Effector memory CD4-positive, alpha-beta T cell (primary cell): ENCODE measurements at places on chromosomes 11 and 22.

- no peak overlapping the region for H3K27ac ChIP-seq
- no peaks in the 10 kb centered on the region for H3K27me3 ChIP-seq
- H3K4me3 ChIP-seq: peak overlapping the region; percentile 52
- H3K4me1 ChIP-seq: peaks cover 14% of the 10 kb centered on the region
- H3K36me3 ChIP-seq: no peaks in the 10 kb centered on the region
- no peak for DNase-seq
Observed at GRCh38 chr11:57476047-57476756, 15.9 kb downstream of the RTN4RL2 start.

DNA sequence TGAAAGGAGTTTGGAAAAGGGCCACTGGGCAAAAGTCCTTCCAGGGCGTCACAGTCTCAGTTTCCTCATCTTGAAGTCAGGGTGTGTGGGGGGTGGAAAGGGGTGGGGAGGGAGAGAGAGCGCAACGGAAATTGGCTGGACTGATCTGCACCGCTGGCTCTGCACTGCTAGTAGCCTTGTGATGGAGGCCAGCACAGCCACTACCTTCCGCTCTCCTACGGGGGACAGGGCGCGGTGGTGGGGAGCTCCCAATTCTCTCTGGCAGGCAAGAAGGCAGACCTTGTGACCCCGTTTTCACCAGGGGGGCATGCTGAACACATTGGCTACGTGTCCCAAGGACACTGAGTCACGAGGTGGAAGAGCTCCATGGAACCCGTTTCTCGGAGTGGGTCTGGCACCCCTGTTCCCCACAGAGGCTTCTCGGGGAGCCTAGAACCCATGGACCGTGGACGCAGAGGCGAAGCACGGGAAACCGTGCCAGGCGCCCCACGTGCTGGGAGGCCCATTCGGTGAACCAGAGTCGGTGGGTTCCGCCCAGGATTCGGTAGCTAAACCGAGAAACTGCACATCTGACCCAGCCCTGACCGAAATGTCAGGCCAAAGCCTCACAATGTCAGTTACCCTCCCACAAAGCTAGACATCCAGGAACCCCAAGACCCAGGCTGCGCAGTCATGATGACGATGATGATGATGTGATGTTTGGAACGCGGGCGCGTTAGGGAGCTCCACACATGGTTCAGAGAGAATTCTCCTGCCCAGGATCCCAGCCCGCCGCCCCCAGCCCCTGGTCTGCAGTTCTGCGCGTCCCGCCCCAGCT is 28.3 kb upstream of the WNT11 start:
- H3K4me3 ChIP-seq: peak overlapping the region; percentile 76
- DNase-seq: no peak
- H3K27ac ChIP-seq: peak overlapping the region; percentile 49

DNA sequence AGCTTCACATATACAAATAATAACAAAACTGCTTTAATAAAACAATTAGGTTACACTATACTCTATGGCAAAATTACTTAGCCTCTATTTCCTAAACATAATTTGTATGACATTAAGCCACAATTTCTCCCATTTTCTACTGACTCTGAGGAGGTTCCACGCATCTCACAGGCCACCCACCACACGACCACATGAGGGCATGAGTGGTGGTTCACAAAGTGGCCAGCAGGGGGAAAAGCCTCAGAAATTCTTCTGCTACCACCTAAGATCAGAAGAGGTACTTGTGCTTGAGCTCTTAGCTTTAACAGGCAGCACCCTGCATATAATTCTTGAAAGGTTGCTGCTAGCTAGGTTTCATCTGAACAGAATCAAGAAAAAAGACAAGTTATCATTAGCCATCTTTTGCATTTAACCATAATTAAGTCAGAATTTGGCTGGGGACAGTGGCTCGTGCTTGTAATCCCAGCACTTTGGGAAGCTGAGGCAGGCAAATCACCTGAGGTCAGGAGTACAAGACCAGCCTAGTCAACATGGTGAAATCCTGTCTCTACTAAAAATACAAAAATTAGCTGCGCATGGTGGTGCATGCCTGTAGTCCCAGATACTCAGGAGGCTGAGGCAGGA is 7.7 kb downstream of the LPXN start:
- H3K27me3 ChIP-seq: no peaks in the 10 kb centered on the region
- H3K4me3 ChIP-seq: no peak overlapping the region
- H3K4me1 ChIP-seq: peaks cover 26% of the 10 kb centered on the region
- no peak overlapping the region for H3K27ac ChIP-seq
- H3K36me3 ChIP-seq: peaks cover 19% of the 10 kb centered on the region

DNA sequence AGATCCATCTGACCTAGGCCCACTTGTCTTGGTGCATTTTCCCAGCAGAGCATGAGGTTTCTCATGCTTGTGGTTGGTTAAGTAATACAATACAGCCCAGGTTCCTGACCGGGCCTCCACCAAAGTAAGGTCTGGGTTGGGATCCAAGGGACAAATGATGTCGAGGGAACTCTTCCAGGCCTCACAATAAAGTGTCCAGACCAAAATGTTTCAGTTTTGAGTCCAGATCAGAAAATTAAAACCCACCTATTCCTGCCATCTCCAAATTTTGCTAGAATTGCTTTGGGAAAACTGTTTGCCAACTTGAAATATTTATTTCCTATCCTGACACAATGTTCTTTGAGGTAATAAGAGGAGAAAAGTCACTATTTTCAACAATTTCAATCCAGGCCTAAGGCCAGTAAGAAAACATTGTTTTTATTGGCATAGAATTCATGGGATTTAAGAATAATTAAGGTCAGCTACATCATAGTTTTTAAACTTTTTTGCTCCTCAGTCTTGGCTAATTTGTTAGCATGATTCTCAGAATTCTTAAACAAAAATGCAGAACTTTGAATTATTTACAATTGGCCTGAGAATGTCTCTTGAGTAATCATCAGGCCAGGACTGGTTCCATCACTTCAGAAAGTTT is 51.4 kb downstream of the ME3 start:
- H3K27ac ChIP-seq: no peak overlapping the region
- H3K36me3 ChIP-seq: no peaks in the 10 kb centered on the region
- H3K4me3 ChIP-seq: no peak overlapping the region
- H3K27me3 ChIP-seq: no peaks in the 10 kb centered on the region
- DNase-seq: no peak

DNA sequence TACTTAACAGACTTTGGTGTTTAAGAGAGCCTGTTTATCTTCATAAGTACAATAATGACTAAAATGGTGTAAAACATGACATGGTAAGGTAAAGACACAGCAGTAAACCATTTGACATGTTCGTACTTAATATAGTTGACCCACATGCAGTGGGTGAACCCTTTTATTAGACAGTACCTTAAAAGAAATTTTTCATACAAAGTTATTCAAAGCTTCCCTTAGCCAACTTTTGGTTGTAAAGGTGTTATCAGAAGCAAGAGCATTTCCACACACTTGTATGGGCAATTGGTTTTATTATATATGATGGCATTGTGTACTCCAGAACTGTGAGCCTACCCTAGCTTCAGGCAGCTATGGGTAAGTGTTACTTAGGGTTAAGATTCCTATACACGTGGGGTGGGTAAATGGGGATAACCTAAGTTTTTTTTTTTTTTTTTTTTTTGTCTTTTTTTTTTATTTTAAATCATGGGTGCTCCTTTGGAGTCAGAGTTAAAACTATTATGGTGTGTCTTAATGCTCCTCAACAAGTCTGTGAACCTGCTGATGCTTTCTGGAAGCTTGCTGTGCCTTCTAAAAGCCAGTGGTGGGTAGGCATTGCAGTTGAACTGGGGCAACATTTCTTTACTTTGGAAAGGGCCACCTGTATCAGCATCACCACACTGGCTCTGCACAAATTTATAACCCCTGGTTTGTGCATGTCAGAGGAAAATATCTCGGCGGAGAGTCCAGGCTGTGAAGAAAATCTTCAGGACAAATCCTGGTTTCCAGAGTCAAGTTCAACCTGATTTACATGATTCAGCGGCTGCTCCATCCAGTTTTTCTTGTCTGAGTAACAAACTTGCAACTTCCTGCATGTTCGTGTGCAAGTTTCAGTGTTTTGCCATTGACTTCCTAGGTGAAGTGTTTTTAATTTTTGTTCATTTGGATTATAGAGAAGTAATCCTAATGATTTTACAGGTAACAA is 3.3 kb downstream of the PCF11 start:
- H3K36me3 ChIP-seq: peaks cover 5% of the 10 kb centered on the region
- H3K27ac ChIP-seq: peak overlapping the region; percentile 98
- no peak for DNase-seq
- H3K4me3 ChIP-seq: peak overlapping the region; percentile 86
- H3K4me1 ChIP-seq: peaks cover 9% of the 10 kb centered on the region

- peaks cover 3% of the 10 kb centered on the region for H3K36me3 ChIP-seq
- no peak for DNase-seq
- no peak overlapping the region for H3K4me3 ChIP-seq
- H3K27me3 ChIP-seq: no peaks in the 10 kb centered on the region
- no peaks in the 10 kb centered on the region for H3K4me1 ChIP-seq
Observed at GRCh38 chr11:33043221-33043830, 4.0 kb downstream of the TCP11L1 start.

DNA sequence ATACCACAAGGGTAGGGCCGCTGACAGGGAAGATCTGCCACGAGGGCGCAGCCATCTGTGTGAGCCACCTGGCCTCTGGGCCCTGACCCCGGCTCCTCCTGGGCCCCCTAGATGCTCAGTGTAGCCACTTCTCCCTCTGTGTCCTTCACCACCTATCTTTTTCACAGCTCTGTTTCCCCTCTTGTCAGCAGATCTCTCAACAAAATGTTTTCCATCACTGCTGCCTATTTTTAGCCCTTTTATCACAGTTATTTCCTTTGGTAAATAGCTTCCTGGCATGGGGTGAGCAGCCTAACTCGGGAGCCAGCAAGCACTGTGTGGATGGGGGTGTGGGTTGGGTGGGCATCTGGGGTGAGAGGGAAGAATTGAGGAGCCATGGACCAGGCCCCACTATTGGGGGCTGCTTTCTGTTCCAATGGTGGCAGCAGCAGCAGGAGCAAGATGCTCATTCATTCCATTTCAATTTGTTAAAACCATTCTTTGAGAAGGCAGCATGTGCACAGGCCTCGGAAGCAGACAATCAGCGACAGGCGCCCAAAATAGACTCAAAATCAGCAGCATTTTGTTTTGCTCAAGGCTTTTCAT is 135.2 kb upstream of the NAV2 start:
- no peaks in the 10 kb centered on the region for H3K36me3 ChIP-seq
- H3K27ac ChIP-seq: no peak overlapping the region
- H3K27me3 ChIP-seq: no peaks in the 10 kb centered on the region
- no peaks in the 10 kb centered on the region for H3K4me1 ChIP-seq
- H3K4me3 ChIP-seq: no peak overlapping the region

- H3K4me1 ChIP-seq: no peaks in the 10 kb centered on the region
- H3K27me3 ChIP-seq: no peaks in the 10 kb centered on the region
- H3K27ac ChIP-seq: no peak overlapping the region
- no peak for DNase-seq
- H3K36me3 ChIP-seq: no peaks in the 10 kb centered on the region
- H3K4me3 ChIP-seq: no peak overlapping the region
Observed at GRCh38 chr22:47515384-47516125, 753.1 kb downstream of the TBC1D22A start.

- H3K27me3 ChIP-seq: no peaks in the 10 kb centered on the region
- no peak overlapping the region for H3K27ac ChIP-seq
- no peaks in the 10 kb centered on the region for H3K4me1 ChIP-seq
Observed at GRCh38 chr11:78684377-78684776, 109.7 kb upstream of the NARS2 start.

DNA sequence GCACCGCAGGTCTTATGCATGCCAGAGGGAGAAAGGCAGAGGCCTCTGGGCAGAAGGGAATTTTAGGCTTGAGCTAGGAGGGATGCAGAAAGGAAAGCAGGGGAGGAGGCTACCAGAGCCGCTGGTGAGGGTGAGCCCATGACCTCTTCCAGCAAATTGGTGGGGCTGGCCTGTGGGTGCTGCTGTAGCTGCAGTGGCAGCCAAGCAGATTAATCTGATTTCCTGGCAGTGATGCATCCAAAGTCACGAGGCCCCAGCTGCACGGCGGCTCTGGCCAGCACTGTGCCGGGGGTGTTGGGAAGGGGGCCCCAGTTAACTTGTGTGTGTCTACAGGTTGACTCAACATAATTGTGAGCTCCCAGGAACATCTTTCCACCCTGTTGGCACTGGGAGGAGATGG is 41.4 kb upstream of the B3GAT1 start:
- no peak overlapping the region for H3K27ac ChIP-seq
- H3K4me3 ChIP-seq: no peak overlapping the region
- H3K36me3 ChIP-seq: no peaks in the 10 kb centered on the region
- DNase-seq: no peak
- no peaks in the 10 kb centered on the region for H3K4me1 ChIP-seq

- peak; percentile 39 for DNase-seq
- H3K27ac ChIP-seq: no peak overlapping the region
- no peak overlapping the region for H3K4me3 ChIP-seq
- no peaks in the 10 kb centered on the region for H3K4me1 ChIP-seq
Observed at GRCh38 chr22:22692707-22693530, 48.5 kb downstream of the GGTLC2 start.

DNA sequence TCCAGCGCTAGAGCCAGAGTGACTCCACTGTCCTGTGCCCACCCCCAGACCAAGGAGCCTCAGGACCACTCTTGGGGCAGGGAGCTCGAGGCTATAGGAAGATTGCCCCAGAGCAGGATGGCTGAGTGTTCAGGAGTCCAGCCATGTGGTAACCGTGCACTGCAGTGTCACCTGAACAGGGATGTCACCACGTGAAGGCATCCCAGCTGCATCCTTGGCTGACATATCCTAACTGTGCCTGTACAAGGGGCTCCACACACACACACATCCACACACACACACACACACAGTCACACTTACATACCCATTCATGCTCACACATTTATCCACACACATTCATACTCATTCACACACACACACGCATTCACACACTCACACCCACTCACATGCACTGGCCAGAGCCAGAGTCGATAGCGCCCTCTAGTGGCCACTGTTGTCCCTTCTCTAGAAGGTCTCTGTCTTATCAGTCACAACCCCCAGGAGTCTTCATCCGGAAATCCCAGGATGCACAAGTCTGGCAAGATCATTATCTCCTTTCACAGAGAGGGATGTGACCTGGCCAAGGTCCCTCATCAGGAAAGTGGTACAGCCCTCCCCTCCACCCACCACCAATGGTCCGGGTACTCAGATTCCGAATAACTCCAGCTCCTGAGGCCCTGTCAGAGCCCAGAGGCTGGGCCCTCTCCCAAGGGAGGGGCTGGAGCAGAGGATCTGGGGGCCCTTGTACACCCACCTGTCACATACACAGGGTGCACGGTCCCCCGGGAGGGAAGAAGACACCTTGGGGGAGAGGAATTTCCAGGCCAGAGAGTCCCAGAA is 55.1 kb downstream of the IGLL5 start:
- no peaks in the 10 kb centered on the region for H3K4me1 ChIP-seq
- no peak overlapping the region for H3K4me3 ChIP-seq

DNA sequence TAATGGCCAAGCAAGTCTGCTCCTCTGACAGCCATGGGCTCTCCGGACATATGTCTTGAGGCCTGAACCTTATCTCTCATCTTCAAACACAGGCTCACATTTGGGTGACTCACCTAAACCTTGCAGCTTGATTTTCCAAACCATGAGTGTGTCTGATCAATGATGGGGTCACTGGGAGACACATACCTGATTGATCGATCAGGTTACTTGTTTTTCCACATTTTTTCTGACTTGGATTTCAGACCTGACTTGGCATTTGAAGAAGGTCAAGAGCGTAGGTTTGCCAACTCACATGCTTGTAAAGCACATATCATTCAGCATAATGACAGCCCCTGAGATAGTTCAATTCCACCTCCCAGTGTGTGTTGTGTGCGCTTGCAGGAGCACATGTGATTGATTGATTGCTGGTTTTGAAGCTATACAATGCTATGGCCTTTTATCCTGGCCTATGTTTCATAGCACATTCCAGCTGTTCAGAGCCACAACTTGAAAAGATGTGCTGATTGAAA is 116.7 kb upstream of the KIRREL3 start:
- no peak overlapping the region for H3K4me3 ChIP-seq
- no peak overlapping the region for H3K27ac ChIP-seq
- H3K27me3 ChIP-seq: no peaks in the 10 kb centered on the region
- DNase-seq: no peak
